ENCODE measurements at places on chromosomes 11 and 22. TPM values are rescaled to one million over a fixed set of nuclear protein-coding genes. Genes with fewer than 3 reads are reported as not detected.

The KLHDC7B gene
- total RNA-seq: 4.9 TPM

The GSTT2 gene
- total RNA-seq: not detected

The SMDT1 gene
- total RNA-seq: 167 TPM

The FGF4 gene
- not detected for total RNA-seq

Measured in activated B cell treated with CpG ODN at 0.5 μM for 24 hours (primary cell).